Smooth muscle cell of the pulmonary artery (primary cell): ENCODE measurements at places on chromosomes 6 and 20. TPM values are rescaled to one million over a fixed set of nuclear protein-coding genes. Genes with fewer than 3 reads are reported as not detected.

The IFT52 gene
- 35.6 and 38.8 TPM in 2 replicates for total RNA-seq

The BACH2 gene
- total RNA-seq = 0.07 and 0.17 TPM in 2 replicates

The ADGRG6 gene
- 0.33 and 2.1 TPM in 2 replicates for total RNA-seq

The SRSF6 gene
- total RNA-seq = 42.7 and 44.6 TPM in 2 replicates

The TCF21 gene
- total RNA-seq = 0.50 and 3.5 TPM in 2 replicates

The DNAAF9 gene
- 18.9 and 24.7 TPM in 2 replicates for total RNA-seq

The MAK gene
- total RNA-seq = not detected in 2 replicates

The OR2B2 gene
- total RNA-seq = not detected in 2 replicates

The TFAP2D gene
- 0.46 TPM in 1 of 2 replicates, not detected in the other for total RNA-seq

The OGFR gene
- 22.6 and 26.8 TPM in 2 replicates for total RNA-seq

The MUCL3 gene
- total RNA-seq = not detected in 2 replicates

The MAP3K5 gene
- 21.6 and 30.8 TPM in 2 replicates for total RNA-seq

The MICA gene
- 45.9 and 164 TPM in 2 replicates for total RNA-seq

The KCNK15 gene
- 4.8 and 15.8 TPM in 2 replicates for total RNA-seq

The OOEP gene
- 0.13 and 0.30 TPM in 2 replicates for total RNA-seq

The SLC17A4 gene
- not detected in 2 replicates for total RNA-seq

The LHFPL5 gene
- total RNA-seq = not detected in 2 replicates

The NFYA gene
- total RNA-seq = 16.3 and 20.3 TPM in 2 replicates

The CRYBG1 gene
- 6.3 and 20.0 TPM in 2 replicates for total RNA-seq

The EYA4 gene
- 0.65 TPM in 1 of 2 replicates, not detected in the other for total RNA-seq
